ENCODE measurements at places on chromosomes 7 and 10. TPM values are rescaled to one million over a fixed set of nuclear protein-coding genes. Genes with fewer than 3 reads are reported as not detected.

Gene ATOH7
- total RNA-seq = 3.7 TPM

GRCh38 chr7:69172357-69173077, 425.8 kb upstream of the AUTS2 start:
- DNase-seq = no peak

GRCh38 chr10:3811291-3811870, 26.4 kb upstream of the KLF6 start:
- no peak for DNase-seq

DNA sequence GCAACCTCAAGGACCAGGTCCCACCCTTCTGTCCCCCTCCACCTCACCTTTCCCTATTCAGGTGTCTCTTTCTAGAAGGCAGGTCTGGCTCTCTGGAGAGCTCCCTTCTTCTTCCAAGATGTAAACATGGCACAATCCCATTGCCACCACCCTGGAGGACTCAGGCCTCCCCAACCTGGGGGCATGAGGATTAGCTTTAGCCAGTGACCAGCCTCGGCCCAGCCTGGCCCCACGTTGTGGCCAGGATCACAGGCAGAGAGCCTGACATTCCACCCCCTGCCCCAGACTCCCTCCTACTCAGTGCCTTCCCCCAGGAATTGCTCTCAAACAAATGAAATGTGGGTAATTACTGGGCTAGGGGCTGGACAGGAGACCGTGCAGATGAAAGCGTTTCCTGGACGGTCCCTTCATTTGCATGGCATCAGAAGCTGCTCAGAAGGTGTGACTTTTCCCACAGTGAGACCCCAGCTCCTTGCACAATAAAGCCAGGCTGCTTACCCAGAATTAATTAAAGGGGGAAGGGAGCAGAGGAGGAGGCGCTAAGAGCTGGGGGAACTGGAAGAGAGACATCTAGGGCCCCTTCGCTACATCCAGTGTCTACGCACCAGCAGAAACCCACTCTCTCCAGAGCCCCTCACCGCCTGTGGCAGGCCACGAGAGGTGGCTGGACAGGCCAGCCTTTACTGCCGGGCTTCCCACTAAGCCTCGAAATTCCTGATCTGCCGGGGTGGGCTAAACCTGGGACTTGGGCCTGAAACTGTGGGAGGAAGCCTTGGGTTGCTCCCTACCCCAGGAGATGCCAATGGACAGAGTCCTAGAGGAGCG, 7.7 kb downstream of the FGF8 start:
- DNase-seq = no peak

Gene KCND2
- 41.9 TPM for total RNA-seq

GRCh38 chr7:35846816-35847412, 46.1 kb downstream of the SEPTIN7 start:
- no peak for DNase-seq

Gene OPALIN
- total RNA-seq = 51.9 TPM

DNA sequence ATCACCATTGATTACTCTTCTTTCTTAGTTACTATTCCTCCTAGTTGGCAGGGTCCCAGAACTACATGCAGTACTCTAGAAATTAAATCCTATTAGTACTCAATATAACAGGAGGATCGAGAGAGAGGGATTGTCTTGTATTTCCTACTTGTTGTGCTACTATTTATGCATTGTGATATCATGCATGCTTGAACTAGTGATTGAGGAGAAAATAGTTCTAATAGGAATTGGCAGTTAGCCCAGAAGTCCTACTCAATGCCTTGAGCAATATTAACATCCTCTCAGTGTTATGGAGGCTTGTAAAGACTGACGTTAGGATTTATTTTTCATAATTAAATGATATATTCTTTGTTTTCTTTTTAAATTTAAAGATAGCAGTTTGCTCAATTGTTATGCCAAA, 67.4 kb downstream of the FOXP2 start:
- no peak for DNase-seq

Gene FAM25A
- total RNA-seq = not detected

DNA sequence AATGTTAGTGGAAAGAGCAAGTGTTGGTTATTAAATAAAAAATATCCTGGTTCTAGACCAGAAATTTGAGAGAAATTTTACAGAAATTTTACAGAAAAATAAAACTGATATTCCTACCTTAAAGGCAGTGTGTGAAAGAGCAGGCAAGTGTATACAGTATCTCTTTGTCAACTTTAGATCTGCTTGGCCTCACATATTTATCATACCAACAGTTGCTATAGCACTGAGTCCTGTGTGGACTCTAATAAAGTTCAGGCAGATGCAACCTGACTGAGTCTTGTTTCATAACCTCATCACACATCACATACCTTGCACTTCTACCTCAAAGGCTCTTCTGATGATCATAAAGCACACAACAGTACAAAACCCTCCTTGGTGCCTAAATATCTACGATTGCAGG, 552.4 kb upstream of the PCDH15 start:
- no peak for DNase-seq

Gene MARVELD1
- total RNA-seq = 2.6 TPM

GRCh38 chr7:25314094-25314730, 85.9 kb upstream of the NPVF start:
- DNase-seq = no peak

- DNase-seq = peak; percentile 40
Measured at GRCh38 chr10:22325272-22326144, 4.6 kb downstream of the BMI1 start.

Gene ITPRID1
- 0.76 TPM for total RNA-seq

DNA sequence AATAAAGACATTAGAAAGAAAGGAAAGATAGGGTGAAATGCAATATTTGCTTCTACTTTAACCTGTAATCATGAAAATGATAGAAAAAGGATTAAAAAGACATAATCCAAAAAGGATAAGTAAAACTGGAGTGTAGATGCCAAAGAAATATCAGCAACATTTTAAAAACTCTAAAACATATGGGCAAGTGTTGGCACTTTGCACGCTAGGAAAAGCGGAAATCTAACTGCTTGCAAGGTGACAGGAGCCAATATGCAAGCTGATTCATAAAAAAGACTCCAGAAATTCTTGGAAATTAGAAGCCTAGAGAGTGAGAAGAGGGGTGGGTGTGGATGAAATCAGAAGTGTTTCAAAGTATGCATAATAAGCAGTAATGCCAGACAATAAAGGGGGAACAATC, 161.1 kb downstream of the SEMA3E start:
- DNase-seq = no peak

DNA sequence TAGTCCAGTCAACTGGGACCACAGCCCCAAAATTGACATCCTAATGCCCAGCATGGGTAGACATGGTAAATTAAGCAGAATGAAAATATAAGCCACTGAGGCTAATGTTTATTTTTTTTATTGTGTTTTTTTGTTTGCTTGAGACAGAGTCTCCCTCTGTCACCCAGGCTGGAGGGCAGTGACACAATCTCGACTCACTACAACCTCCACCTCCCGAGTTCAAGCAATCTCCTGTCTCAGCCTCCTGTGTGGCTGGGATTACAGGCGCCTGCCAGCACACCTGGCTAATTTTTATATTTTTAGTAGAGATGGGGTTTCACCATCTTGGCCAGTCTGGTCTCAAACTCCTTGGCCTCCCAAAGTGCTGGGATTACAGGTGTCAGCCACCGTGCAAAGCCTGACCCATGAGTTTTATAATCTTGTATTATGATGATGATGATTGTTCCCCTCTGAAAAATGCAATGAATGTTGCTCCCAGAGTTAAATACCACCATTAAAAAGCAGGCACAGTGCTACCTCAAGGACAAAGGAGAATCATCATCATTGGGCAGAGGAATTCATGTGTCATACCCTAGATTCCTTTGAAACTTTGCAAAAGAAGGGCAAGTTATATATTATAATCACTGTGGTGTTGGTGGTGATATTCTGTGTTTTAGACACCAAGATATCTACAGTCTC, 228.0 kb downstream of the PARD3 start:
- DNase-seq = no peak

Gene LRRN3
- total RNA-seq = 45.7 TPM

- no peak for DNase-seq
Measured at GRCh38 chr7:34342387-34342786, 315.6 kb upstream of the NPSR1 start.

- no peak for DNase-seq
Measured at GRCh38 chr7:81064426-81064825, 145.6 kb upstream of the SEMA3C start.
